ENCODE measurements at places on chromosomes 5 and 9.

- no peak for DNase-seq
- no peak overlapping the region for H3K27ac ChIP-seq
- H3K27me3 ChIP-seq: no peaks in the 10 kb centered on the region
- no peaks in the 10 kb centered on the region for H3K36me3 ChIP-seq
- no peaks in the 10 kb centered on the region for H3K4me1 ChIP-seq
Observed at GRCh38 chr9:87226896-87227295, 270.8 kb upstream of the DAPK1 start.

DNA sequence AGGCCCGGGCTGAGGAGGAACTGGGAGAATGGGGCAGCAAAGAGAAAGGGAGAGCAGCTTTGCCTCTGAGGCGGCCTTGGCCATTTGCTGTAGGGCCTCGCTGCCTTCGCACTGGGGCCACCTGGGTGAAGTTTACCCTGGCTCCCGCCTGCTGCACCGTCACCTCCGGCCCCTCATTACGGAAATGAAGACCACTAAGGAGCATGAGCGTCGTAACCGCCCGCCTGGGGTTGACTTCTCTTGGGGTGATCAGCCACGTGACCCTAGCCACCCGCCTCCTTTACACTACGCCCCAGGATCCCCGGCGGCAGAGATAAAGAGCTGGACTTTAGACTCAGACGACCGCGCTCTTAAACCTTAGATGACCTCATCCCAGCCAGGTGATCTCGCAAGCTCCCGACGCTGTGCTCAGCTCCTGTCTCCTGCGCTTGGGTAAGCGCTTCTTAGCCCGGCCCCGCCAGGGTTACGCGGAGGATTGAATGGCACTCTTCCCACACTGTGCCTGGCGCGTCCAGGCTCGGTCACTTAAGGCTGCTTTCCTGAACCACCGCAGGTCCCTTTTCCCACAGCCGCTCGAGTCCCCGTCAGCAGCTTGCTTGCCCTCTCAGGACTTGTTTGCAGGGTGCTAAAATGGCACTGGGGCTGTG lies 107.9 kb upstream of the LARP1 start:
- no peak overlapping the region for H3K27ac ChIP-seq
- DNase-seq: no peak
- H3K4me1 ChIP-seq: peaks cover 9% of the 10 kb centered on the region
- peak overlapping the region; percentile 43 for H3K4me3 ChIP-seq

DNA sequence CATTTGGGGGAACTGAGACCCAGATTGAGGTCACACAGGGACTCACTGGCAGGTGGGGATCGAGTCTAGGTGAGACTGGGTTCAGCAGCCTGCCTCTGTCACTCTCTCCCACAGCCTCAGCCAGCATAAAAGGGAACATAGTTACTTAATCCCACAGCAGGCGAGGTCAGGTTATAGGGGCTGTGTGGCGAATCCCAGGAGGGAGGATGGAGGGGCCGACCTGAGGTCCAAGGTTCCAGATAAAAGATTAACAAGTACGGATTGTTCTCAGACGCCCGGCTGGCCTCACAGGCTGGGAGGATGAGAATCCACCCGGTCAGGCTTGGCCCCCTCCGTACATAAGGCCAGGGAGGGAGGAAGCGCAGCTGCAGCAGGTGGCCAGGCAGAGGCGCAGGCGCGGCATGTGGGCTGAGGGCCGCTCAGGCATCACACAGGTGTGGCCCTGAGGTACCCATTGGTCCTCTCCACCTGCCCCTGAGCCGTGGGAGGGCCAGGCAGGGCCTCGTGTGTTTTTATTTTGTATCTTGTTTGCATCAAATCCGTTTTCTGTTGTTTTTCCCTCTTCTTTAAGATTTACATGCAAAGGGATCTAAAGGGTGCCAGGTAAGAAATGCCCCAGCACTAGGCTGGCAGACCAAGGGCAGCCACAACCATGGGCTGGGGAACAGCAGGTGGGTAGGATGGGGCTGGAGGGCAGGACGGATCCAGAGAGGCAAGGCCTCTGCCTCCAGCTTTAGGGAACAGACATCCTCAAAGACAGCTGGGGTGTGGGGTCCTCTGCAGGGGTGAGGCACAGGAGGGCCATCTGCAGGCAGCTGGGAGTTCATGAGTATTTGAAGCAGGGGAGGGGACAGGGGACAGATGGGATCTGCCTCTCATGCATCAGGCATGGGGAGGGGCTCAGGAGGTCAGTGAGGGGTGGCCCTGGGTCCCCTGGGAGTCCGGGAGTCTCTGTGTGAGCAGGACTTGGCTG lies 3.6 kb downstream of the SUSD3 start:
- peaks cover 27% of the 10 kb centered on the region for H3K4me1 ChIP-seq
- H3K27me3 ChIP-seq: no peaks in the 10 kb centered on the region
- no peak overlapping the region for H3K4me3 ChIP-seq
- DNase-seq: no peak
- H3K27ac ChIP-seq: no peak overlapping the region

GRCh38 chr9:81693671-81694378 lies 4.5 kb upstream of the TLE1 start:
- H3K36me3 ChIP-seq: no peaks in the 10 kb centered on the region
- DNase-seq: no peak
- no peak overlapping the region for H3K4me3 ChIP-seq
- no peak overlapping the region for H3K27ac ChIP-seq
- no peaks in the 10 kb centered on the region for H3K27me3 ChIP-seq
- H3K4me1 ChIP-seq: peaks cover 15% of the 10 kb centered on the region

- DNase-seq: no peak
- H3K4me1 ChIP-seq: no peaks in the 10 kb centered on the region
- no peak overlapping the region for H3K27ac ChIP-seq
- no peaks in the 10 kb centered on the region for H3K36me3 ChIP-seq
- H3K4me3 ChIP-seq: no peak overlapping the region
Observed at GRCh38 chr5:168193493-168194250, 97.8 kb upstream of the WWC1 start.

- no peak overlapping the region for H3K27ac ChIP-seq
- DNase-seq: no peak
- no peaks in the 10 kb centered on the region for H3K27me3 ChIP-seq
- H3K4me1 ChIP-seq: no peaks in the 10 kb centered on the region
- H3K4me3 ChIP-seq: no peak overlapping the region
Observed at GRCh38 chr9:11038366-11038765, 425.6 kb upstream of the PTPRD start.

DNA sequence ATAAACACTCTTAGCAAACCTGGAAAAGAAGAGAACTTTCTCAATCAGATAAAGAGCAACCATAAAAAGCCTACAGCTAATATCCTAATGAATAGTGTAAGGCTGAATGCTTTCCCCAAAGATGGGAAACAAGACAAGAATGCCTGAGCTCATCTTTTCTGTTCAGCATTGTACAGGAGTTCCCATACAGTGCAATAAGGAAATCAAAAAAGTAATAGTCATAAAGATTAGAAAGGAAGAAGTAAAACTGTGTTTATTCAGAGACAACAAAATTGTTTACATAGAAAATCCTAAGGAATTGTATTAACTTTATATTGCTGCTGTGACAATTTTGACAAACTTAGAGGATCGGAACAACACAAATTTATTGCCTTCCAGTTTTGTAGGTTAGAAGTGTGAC lies 330.7 kb upstream of the SLC24A2 start:
- H3K4me3 ChIP-seq: no peak overlapping the region
- no peaks in the 10 kb centered on the region for H3K4me1 ChIP-seq
- DNase-seq: no peak

- H3K27me3 ChIP-seq: no peaks in the 10 kb centered on the region
- H3K4me3 ChIP-seq: no peak overlapping the region
- no peak overlapping the region for H3K27ac ChIP-seq
- no peaks in the 10 kb centered on the region for H3K36me3 ChIP-seq
- H3K4me1 ChIP-seq: no peaks in the 10 kb centered on the region
- no peak for DNase-seq
Observed at GRCh38 chr9:90175865-90176264, 466.8 kb downstream of the DIRAS2 start.

DNA sequence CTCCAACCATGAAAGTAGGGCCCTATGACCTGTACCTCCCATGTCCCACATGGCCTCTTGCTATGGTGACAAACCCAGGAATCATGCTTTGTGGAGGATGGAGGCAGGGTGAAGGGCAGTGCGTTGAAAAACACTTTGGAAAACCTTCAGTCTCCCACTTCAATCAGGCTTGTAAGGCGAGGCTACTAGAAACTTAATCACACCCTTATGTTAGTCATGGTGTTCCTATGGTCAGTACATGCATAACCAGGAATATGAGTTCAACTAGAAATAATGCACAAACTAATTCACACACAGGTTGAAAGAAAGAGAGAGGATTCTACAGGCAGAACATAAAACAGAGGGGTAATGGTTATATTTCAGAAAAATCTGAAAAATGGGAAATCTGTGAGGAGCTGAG lies 601.1 kb downstream of the KCTD16 start:
- no peaks in the 10 kb centered on the region for H3K36me3 ChIP-seq
- no peaks in the 10 kb centered on the region for H3K27me3 ChIP-seq
- no peak overlapping the region for H3K4me3 ChIP-seq
- no peak for DNase-seq
- H3K4me1 ChIP-seq: no peaks in the 10 kb centered on the region
- no peak overlapping the region for H3K27ac ChIP-seq

DNA sequence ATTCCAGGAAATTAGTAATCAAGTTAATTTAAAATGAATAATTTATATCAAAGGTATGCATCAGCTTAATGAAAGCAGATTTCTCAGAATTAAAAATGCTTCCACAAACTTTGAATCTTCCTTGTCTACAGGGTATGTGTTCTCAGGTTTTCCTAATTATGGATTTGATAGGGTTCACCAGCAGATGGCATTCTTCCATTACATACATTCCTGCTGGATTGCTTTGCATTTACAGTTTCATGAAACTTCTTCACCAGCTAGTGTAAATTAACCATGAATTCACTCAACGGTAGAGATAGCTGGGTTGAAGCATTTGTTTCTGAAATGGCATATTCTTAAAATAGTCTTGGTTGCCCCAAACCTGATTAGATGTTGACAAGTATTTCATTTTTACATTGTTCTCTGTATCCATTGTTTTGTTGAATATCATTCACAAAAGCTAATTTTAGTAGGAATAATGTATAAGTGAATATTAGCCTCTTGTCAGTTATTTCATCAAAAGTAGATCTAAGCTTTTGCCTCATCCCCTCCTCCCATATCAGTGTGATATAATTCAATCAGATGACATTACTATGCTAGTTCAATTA lies 68.7 kb upstream of the WDR41 start:
- H3K27me3 ChIP-seq: no peaks in the 10 kb centered on the region
- no peak overlapping the region for H3K27ac ChIP-seq
- no peaks in the 10 kb centered on the region for H3K4me1 ChIP-seq
- no peak overlapping the region for H3K4me3 ChIP-seq
- DNase-seq: no peak
- no peaks in the 10 kb centered on the region for H3K36me3 ChIP-seq

DNA sequence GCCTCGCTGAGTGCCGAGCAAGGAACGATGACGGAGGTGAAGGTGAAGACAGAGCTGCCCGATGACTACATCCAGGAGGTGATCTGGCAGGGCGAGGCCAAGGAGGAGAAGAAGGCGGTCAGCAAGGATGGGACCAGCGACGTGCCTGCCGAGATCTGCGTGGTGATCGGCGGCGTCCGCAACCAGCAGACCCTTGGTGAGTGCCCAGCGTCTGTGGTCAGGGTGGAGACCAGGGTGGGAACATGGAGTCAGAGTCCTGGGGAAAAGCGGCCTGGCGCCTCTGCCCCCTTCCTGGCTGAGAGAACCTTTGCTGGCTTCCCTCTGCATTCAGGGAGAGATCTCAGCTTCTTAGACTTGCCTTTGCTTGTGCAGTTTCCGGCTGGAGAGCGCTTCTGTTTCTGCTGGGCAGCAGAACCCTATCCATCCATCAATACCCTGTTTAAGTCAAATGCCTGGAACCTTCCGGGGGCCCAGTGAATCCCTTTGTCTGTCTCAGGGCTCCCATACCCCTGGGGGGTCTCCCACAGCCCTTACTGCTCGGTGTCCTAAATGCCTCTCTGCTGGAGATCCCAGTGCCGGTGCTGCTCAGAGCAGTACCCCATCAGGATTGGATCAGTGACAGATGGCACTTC lies 89.6 kb downstream of the AMBP start:
- peaks cover 7% of the 10 kb centered on the region for H3K36me3 ChIP-seq
- no peaks in the 10 kb centered on the region for H3K27me3 ChIP-seq
- no peak overlapping the region for H3K4me3 ChIP-seq
- H3K27ac ChIP-seq: no peak overlapping the region
- peak; percentile 58 for DNase-seq
